Left forelimb (tissue), 1 donor: ENCODE measurements at places on chromosomes 5 and 9.

GRCh38 chr5:113178073-113178779, 201.6 kb downstream of the DCP2 start:
- DNase-seq = no peak

- no peak for DNase-seq
Measured at GRCh38 chr5:95026718-95027117, 258.2 kb downstream of the MCTP1 start.

DNA sequence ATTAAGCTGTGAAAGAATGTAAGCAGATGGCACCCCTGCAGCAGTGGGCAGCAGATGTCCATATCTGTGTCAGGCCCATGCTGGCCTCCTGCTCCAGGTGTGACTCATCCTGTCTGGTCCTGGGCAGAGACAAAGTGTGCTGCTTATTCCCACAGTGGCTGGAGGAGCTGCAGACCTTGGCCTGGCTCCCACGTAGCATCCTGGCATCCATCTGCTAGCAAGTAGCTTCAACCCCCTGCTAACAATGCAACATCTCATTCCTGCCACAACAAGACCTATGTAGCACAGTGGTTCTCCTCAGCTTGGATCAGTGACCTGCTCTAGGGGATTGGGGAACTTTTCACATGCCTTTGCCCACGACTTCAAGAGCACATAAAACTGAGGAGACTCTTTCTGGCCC, 126.4 kb upstream of the SLC12A2 start:
- DNase-seq = no peak

GRCh38 chr9:20462410-20462809, 159.9 kb downstream of the MLLT3 start:
- no peak for DNase-seq

DNA sequence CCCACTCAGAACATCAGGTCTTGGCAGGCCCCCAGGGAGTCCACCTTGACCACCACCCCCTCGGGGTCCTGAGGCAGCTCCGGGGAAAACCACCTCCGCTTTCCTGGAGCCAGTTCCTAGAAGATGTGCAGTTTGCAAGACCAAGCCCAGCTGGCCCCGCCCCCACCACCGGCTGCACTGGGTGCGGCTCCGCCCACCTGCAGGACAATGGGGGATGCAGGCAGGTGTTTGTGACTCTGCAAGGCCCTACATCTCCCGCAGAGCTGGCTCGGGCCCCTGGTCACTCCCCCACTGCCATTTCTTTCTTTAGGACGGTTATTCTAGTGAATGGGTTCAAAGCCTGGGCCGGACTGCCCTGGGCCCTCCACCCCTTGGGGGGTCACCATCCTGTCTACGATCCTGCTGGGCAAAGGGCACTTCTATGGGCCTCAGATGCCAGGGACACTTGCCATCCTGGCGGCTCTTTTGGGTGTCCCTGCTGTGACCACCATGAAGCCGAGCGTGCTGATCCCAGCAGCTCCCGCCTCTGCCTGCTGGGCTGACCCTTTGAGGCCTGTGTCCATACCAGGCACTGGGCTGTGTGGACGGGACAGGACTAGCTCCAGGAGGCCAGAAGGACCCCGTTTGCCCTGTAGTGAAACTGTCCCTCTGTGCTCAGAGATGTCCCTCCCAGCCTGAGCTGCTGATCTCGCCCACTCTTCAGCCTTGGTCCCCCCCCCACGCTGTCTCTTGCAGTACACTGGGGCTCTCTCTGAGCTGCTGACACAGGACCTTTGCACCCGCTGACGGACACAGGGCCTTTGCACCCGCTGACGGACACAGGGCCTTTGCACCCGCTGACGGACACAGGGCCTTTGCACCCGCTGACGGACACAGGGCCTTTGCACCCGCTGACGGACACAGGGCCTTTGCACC, 5.9 kb upstream of the NACC2 start:
- DNase-seq = no peak

GRCh38 chr5:1997640-1998347, 115.1 kb upstream of the IRX4 start:
- no peak for DNase-seq

- no peak for DNase-seq
Measured at GRCh38 chr5:58670582-58670981, 87.7 kb downstream of the RAB3C start.

- DNase-seq = no peak
Measured at GRCh38 chr5:79955356-79955895, 35.6 kb downstream of the MTX3 start.

DNA sequence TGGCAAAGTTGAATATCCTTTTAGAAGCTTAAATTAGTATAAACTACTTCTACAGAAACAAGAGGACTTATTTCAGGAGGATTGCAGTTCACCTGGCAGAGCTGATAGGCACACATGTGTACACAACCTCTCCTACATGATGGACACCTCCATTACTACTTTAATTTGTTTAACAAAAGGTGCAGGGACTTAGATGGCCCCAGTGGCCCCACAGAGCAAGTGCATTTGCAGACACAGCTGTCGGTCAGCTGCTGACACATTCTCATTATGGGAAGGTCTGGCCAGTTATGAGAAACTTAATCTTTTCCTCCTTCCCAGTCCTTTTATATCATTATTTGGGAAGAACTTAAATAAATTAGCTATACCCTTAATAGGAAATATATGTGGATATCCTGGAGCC, 28.3 kb downstream of the TDRD7 start:
- no peak for DNase-seq

GRCh38 chr5:547086-547924, 23.1 kb upstream of the SLC9A3 start:
- DNase-seq = no peak

GRCh38 chr5:76299592-76299991, 103.5 kb upstream of the IQGAP2 start:
- no peak for DNase-seq

- DNase-seq = no peak
Measured at GRCh38 chr5:171401167-171401947, 13.7 kb downstream of the NPM1 start.

GRCh38 chr5:33369485-33370465, 71.0 kb upstream of the TARS1 start:
- DNase-seq = no peak

GRCh38 chr9:84924266-84924665, 254.7 kb downstream of the NTRK2 start:
- no peak for DNase-seq

- no peak for DNase-seq
Measured at GRCh38 chr5:149143470-149143869, 2.2 kb downstream of the ABLIM3 start.

- no peak for DNase-seq
Measured at GRCh38 chr5:173771121-173771724, 116.9 kb upstream of the CPEB4 start.

GRCh38 chr9:95239071-95239470, 78.4 kb downstream of the FANCC start:
- DNase-seq = no peak

GRCh38 chr9:28678097-28678496, 1104.8 kb upstream of the C9orf72 start:
- DNase-seq = no peak

- no peak for DNase-seq
Measured at GRCh38 chr5:52491071-52491787, 296.5 kb upstream of the ITGA1 start.

DNA sequence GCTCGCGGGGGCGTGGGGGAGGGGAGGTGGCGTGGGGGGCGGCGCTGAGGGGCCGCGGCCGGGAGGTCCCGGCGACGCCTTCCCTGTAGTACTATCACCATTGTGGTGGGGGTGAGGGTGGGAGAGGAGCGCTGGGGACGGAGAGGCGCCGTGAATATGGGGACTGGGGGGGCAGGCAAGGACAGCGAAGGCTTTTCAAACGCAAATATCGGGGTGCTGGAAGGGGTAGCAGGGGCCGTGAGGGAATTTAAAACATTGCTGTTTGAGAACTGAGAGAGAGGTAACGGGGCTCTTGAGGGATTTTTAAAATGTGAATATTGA, 427 bp downstream of the RBM27 start:
- no peak for DNase-seq

DNA sequence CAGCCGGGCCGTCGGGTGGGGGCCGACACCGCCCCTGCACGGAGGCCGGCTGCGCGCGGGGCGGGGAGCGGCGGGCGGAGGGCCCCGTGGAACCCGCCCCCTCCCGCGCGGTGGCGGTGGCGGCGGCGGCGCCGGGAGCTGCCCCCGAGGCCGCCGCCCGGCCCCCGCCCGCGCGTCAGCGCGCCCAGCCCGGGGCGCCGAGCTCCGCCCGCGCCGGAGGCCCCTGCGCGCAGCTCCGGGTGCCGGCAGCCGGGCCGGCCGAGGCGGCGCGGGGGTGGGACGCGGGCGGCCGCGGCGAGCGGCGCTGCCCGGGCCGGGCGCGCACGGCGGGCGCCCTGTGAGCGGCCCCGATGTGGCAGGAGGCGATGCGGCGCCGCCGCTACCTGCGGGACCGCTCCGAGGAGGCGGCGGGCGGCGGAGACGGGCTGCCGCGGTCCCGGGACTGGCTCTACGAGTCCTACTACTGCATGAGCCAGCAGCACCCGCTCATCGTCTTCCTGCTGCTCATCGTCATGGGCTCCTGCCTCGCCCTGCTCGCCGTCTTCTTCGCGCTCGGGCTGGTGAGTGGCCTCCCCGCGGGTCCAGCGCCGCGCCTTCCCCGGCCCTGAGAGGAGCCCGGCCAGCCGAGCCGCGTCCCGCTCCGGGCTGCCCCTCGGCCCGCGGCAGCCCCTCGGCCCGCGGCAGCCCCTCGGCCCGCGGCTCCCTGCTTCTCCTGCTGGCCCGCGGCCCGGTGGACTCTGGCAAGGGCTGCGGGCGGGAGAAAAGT, at the start of gene ADCY2:
Gene ADCY2, plus strand, starts transcription at position 192 of the 766 bp plus-strand sequence. Its CDS starts 159 bp downstream, at position 351.
- peak; percentile 73 for DNase-seq

DNA sequence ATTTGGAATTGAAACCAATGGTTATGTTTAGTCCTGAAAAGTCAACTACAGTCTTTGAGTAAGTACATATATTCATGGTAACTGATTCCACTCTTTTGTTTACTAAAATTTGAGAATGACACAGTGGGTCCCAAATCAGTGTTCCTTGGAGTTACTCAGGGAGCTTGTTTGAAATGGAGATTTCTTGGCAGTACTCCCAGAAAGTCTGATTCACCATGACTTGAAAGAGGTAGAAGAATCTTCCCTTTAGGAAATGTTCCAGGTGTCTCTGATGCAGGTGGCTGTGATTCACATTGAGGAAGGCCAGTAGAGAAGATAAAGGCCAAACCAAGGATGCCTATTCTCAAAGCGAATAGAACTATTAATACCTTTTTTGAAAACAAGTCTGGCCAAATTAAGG, 1078.3 kb downstream of the CDH12 start:
- DNase-seq = no peak

- no peak for DNase-seq
Measured at GRCh38 chr5:154385236-154385512, 60.6 kb upstream of the SAP30L start.

DNA sequence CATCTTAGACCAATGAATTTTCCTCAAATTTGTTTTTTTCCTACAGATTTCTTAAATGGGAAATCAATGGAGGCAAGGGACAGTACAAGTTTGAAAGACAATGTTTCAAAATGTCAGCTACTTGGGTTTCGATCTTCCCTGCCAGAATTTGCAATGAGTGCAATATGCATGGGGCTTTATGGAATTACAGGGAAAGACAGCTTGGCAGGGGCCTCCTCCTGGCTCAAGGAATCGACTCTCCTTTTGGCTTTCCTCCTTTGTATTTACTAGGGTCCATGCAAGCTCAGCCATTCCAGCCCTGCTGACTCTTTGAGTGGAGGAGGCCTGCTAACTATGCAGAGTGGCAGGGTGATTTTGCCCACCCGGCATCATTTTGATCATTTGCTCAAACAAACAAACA, 63.2 kb downstream of the MED27 start:
- DNase-seq = no peak

- DNase-seq = no peak
Measured at GRCh38 chr9:36323926-36324325, 65.7 kb upstream of the GNE start.

DNA sequence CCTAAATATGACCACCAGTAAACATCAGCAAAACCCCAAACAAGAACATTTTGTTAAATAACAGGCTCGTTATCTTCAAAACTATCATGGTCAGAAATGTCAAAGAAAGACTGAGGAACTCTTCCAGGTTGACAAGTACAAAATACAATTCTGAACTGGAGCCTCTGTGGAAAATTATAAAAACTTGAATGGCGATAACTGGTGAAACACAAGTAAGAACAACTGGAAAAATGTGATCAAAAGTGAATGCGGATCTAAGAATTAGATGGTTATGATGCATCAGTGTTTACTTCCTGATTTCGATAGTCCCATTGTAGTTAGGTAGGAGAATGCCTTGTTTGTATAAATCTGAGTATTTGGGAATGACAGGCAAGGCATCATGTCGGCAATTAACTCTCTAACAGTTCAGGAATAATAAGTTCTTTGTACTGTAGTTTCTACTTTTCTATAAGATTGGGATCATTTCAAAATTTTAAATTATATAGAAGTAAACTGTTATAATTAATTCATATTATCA, 740.2 kb upstream of the DMAC1 start:
- DNase-seq = no peak

GRCh38 chr9:129751841-129752801, 721 bp downstream of the PTGES start:
- no peak for DNase-seq

DNA sequence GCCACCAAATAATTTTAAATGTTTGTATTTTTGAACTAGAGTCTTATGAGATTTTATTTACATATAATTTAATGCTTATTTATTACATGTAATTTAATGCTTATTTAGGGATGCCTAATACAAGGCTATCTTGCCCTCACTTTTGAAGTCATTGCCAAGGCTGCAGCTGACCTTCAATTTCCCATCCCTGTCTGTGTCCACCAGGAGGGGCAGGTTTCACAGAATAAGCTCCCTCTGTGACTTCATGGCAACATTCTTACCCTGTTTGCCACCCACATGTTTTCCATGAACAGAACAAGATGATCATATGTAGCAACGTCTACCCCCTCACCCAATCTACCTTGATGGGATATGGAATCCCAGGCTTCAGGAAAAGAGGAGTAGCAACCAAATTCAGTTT, 27.0 kb downstream of the C5 start:
- DNase-seq = no peak

- no peak for DNase-seq
Measured at GRCh38 chr5:168125445-168126199, 165.8 kb upstream of the WWC1 start.

DNA sequence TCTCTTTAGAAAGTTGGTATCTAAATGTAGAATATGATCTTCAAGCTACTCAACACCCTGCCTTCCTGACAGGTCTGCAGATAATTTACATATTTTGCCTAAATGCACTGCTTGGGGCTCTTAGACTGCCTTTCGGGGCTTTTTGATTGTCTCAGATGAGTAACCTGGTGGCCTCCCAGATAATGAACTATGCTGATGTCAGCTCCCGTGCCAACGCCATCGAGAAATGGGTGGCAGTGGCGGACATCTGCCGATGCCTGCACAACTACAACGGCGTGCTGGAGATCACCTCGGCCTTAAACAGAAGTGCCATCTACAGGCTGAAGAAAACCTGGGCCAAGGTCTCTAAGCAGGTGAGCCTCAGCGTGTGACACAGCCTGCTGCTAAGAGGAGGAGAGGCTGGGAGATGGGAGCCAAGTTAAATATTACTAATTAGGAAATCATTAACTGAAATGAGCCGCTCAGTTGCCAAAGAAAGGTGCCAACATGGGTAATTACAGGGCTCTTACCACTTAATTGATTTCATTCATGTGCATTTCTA, 20.8 kb upstream of the CKMT2 start:
- no peak for DNase-seq
